ENCODE measurements at places on chromosomes 5 and 9.

DNA sequence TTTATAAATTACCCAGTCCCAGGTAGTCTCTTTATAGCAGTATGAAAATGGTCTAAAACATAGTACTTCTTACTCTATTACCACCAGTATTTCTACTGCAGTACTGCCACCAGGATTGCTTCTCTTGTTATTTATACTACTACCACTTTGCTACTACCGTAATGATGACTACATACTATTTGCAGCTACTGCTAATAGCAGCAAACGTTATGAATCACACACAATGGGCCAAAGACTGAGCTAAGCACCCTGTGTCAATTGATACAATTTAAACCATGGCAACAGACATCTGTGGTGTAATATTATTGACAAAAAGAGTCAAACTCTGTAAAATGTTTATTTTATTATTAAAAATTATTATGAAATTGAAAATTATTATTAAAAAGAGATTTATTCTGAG is 15.3 kb upstream of the KIF12 start:
- no peak for DNase-seq

DNA sequence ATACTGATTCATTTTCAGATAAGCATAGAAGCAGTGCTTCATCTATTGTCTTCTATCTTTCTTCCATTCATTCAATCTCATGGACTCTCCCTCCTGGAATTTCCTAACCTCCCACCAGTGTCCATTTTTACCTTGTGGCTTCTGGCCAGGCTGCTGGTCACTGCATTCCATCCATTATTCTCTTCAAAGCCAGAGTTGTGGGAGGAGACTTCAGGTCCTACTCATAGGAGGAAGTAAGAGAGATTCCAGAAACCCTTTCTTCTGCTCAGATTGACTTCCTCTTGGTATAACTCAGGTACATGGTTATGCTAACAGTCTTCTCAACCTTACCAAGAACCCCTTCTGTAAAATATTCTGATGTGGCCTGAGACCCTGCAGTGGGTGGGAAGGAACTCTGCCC is 153.3 kb upstream of the SLC12A2 start:
- DNase-seq = no peak

DNA sequence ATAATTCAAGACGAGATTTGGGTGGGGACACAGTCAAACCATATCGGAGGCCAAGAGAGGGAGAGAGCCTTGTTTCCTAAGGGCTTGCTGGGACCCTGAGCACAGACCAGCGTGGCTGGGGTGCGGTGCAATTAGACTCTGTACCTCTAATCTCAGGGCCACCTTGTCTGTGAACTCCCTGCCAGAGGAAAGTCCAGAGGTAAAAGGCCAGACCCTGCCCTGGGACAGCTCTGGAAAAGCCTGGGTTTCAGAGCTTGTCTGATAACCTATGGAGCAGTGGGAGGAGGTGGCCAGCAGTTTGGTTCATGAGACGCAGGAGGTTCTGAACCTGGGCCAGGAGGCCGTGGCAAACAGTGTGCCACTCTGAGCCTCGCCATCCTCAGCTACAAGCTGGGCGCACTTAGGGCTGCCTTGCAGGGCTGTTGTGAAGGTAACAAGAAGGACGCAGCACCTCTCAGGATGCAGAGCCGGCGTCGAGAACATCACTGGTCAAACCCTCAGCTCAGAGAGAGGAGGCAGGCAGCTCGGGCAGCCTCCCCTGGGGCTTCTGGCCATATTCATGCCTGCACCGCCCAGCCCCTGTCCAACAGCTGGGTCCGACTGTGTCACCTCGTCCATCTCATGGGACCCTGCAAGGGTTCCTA is 4.8 kb upstream of the DOLPP1 start:
- DNase-seq = no peak

- no peak for DNase-seq
These were observed 15.6 kb upstream of the CD74 start for GRCh38 chr5:150428106-150428876.

GRCh38 chr5:8676695-8677094 is 807.7 kb downstream of the MTRR start:
- DNase-seq = no peak

GRCh38 chr9:13274886-13275641 is 4.4 kb downstream of the MPDZ start:
- DNase-seq = no peak

Data from activated naive CD8-positive, alpha-beta T cell treated with anti-CD3 and anti-CD28 coated beads, Interleukin-2, amount 50 U/mL, for 24 hours (primary cell).